Stomach (tissue), 19 donors: ENCODE measurements at places on chromosomes 6 and 20. TPM values are rescaled to one million over a fixed set of nuclear protein-coding genes. Genes with fewer than 3 reads are reported as not detected.

PRICKLE4 gene
- total RNA-seq, result 77.0 TPM

GRCh38 chr6:42771741-42772100 is 10.1 kb upstream of the BICRAL start:
- H3K4me3 ChIP-seq, result no peak overlapping the region
- peak overlapping the region; percentile 72 for H3K27ac ChIP-seq
- no peak for DNase-seq
- H3K4me1 ChIP-seq, result peaks cover 16% of the 10 kb centered on the region

DNA sequence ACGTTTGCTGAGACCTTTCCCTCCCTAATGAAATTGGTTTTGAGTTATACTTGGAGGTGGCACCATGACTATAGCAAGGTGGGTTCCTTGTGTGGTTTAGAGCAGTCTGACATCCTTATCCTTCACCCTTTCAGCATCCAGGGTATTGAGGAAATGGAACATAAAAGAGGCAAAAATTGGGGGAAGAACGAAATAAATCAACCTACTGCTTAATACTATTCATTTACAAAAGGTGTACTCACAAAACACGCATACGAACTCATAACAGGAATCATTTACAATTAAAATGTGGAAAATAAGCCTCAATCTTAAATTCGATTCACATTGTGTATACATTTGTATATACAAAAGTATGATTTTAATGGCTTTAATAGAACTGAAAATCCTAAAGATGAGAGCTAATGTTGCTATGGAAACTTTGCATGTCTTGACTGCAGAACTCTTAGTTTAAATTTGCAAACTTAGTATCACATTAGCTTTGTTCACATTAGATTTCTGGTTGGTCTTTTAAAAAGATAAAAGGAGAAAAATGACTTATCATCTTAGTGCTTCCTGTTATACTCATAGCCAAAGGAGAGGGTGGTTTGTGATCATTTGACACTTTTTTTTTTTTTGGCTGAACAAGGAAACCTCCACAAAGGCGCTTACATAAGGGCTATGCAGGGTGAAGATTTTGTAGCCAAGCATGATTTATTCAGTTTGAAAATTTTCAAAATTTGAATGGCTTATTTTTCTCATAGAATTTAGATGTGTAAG is 76.1 kb upstream of the ATXN1 start:
- peaks cover 12% of the 10 kb centered on the region for H3K4me1 ChIP-seq
- no peak for DNase-seq
- no peaks in the 10 kb centered on the region for H3K27me3 ChIP-seq
- H3K36me3 ChIP-seq, result no peaks in the 10 kb centered on the region
- H3K27ac ChIP-seq, result no peak overlapping the region

DNA sequence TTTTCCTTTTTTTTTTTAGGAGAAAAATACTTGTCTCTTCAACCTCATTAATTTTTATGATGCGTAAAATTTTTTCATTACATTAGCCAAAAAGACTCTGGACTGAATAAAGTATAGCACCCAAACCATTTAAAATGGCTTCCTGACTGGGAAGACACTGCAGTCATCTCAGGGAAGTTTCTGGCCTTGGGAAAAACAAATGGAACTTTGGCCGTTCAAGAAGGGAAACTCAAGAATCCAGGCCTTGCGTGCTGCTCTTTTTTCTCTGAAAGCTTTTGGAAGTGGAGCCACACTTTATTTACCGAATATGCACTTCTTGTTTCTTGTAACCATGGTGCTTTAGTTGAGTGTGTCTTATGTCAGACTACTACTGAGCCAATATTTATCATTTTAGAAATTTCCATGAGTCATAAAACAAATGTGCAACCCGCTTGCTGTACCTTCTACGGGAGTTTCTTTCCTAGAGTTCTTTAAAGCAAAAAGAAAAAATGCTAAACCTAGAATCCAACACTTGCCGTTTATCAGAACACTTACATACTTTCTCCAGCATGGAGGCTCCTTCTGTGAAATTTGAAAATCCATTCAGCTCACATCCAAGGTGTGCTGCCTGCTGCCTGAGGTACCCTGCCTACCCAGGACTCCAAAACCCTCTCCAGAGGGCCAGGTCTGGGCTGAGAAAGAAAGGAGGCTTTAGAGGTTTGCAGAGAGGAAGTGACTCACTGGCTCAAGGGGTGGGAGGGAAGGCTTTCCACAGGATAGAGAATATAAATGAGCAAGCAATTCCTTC is 11.5 kb upstream of the DSTN start:
- H3K4me3 ChIP-seq, result peak overlapping the region; percentile 10
- peak overlapping the region; percentile 91 for H3K27ac ChIP-seq
- peak; percentile 42 for DNase-seq
- no peaks in the 10 kb centered on the region for H3K36me3 ChIP-seq
- peaks cover 43% of the 10 kb centered on the region for H3K4me1 ChIP-seq

PLTP gene
- 70.1 TPM for total RNA-seq

GRCh38 chr20:438571-439469 is 23.5 kb downstream of the TBC1D20 start:
- peaks cover 10% of the 10 kb centered on the region for H3K4me1 ChIP-seq
- H3K36me3 ChIP-seq, result peaks cover 94% of the 10 kb centered on the region
- peak; percentile 47 for DNase-seq
- H3K27me3 ChIP-seq, result no peaks in the 10 kb centered on the region
- peak overlapping the region; percentile 6 for H3K4me3 ChIP-seq

TREML1 gene
- not detected for total RNA-seq

GRCh38 chr6:55678330-55679224 is 99.6 kb upstream of the HMGCLL1 start:
- DNase-seq, result no peak
- H3K4me3 ChIP-seq, result no peak overlapping the region
- no peaks in the 10 kb centered on the region for H3K4me1 ChIP-seq
- no peaks in the 10 kb centered on the region for H3K27me3 ChIP-seq
- H3K27ac ChIP-seq, result no peak overlapping the region

ABHD16B gene
- not detected for total RNA-seq

GRCh38 chr20:8375898-8376297 is 243.8 kb downstream of the PLCB1 start:
- H3K27ac ChIP-seq, result no peak overlapping the region
